ENCODE measurements at places on chromosomes 2 and 18.

- no peak for DNase-seq
These were observed 64.1 kb upstream of the ZNF532 start for GRCh38 chr18:58800582-58800981.

DNA sequence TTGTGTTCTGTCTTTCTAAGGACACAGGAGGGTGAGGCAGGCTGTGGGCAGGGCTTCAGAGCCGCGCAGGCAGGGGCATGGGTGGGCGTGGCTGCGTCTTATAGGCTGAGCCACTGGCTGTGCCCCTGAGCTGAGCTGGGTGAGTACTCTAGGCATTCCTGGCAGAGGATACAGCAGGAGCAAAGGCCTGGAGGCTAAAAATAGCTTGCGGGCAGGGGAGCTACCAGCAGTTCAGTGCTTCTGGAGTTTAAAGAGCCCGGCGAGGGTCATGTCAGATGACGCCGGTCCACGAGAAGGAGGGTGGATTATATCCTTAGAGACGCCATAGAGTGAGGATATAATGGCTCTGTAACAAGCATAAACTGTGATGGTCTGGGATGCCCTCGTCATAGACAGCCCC is 31.5 kb upstream of the PDIA6 start:
- no peak for DNase-seq

GRCh38 chr2:167462379-167462778 is 574.1 kb downstream of the XIRP2 start:
- DNase-seq = no peak

DNA sequence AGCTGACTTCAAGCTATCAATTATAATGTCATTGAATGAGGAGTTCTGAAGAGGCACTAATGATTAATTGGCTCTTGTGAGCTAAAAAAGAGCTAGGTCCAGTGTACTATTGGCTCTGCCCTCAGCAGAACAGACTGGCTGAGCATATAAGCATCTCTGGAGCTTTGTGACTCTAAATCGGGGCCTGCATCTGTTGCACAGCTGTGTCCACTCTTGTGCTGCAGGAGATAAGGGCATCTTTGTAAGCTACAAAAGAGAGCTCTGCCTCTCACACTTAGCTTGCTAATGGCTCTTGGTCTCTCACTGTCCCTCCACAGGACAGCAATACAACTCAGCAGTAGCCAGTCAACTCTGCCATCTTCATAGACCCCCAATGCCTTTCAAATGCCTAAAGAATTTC is 61.5 kb upstream of the L3MBTL4 start:
- no peak for DNase-seq

DNA sequence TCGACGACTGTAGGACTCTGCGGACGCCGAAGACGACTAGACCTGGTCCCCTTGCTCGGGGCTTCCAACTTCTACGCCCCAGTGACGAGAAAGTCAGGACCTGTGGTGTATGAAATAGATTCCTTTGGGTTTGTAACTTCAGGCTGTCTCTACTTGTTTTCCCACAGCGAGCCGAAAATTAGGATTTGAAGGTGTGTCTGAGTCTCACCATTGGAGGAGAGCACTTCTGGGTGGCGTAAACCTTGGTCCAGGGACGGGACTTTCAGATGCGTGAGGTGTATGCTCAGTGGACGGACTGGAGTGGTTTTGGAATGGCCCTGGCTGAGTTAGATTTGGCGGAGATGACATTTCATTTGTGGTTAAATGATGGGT is 1.3 kb downstream of the BIRC6 start:
- DNase-seq = peak; percentile 24

DNA sequence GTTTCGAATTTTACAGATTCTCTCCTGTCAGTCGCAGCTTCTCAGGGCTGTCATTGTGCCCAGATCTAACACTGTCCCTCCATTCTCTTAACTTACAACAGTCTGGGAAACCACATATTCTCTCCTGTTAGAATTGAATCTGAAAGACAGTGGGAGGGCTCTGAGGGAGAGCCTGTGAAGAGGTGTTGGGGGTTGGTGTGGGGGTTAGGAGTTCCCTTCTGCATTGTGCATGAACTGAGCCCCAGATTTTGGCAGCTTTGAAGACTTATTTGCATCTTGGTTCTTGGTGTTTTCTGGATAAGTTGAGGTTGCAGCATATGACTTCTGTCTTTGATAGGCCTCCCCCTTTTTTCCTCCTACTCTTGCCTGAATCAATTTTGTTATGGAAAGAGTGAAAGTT is 64.1 kb downstream of the TANC1 start:
- no peak for DNase-seq

DNA sequence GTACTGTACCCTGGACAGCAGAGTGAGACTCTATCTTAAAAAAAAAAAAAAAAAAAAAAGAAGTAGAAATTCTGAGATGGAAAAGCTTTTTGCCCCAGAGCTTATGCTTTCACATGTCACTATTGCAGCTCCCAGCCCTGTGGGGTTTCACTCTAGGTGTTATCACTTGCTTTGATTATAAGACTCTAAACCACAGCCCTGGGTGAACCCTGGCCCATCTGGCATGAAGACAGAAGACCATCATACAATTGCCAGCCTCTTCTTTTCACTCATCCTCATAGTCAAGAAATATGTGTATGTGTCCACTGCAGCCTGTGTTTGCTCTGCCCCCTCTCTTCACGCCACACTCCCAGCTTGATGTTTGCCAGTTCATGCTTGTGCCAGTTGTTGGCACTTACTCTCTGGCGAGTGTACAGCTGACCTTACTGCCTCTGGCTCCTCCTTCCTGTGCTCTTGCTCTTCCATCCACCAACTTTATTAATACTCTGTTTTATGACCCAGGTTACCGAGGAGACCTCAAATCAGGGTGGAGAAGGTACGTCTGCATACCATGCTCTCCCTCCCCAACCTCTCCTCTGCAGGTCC is 136.7 kb upstream of the NCK2 start:
- no peak for DNase-seq

- no peak for DNase-seq
These were observed 59.2 kb downstream of the SMAD2 start for GRCh38 chr18:47871288-47871687.

DNA sequence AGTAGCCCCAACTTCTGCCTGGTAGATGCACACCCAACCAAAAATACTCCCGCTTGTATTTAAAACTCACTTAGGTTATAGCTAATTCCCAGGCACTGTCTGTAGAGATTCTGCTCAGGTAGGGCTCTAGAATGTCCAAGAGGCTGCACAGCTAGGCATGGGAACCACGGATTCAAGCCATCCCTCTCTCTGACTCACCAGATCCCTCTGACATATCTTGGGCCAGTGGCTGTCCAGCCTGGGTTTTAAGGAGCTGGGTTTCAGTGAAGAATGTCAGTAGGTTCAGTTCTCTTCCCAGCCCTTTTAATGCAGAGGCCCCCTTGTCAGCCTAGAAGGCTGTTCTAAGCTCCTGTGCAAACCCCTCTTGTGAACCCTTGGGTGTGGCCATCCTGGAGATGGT is 15.9 kb upstream of the IL1R1 start:
- DNase-seq = no peak

DNA sequence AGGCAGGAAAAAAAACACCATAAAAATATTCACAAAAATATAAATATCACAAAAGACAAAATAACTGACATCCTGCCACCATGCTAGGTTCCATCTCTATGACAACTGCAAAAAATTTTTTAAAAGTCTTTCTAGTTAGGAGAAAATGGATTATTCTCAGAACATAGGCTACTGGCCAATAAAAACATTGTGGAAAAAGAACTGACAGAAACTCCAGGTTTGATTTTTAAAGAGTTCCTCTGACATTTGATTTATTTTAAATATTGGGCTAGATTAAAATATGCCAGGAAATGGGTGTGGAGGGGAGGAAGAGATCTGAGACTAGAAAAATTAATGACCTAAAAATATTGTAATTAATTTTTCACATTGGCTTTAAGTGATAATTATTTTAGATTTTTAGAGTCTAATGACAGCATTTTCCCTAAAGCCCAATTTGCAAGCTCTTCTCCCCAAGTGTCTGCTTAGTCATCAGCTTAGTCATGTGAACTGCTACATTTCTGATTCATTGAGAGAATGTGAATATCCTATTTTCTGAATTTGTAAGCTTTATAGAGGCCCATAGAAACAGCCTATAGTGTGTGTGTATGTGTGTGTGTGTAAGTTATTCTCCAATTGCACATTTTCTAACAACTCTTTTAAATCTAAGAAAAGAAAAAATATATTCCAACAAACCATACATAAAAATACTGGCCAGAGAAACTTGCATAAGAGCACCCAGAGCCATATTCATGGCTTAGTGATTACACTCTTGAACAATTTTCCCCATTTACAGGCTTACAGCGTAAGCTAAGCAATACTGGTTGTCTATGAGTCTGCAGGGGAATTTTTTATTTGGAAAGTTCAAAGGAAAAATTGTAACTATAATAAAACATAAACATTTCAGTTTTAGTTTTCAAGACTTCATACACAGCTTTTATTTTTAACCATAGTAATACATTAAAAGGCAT is 48.4 kb downstream of the TMEFF2 start:
- DNase-seq = no peak

DNA sequence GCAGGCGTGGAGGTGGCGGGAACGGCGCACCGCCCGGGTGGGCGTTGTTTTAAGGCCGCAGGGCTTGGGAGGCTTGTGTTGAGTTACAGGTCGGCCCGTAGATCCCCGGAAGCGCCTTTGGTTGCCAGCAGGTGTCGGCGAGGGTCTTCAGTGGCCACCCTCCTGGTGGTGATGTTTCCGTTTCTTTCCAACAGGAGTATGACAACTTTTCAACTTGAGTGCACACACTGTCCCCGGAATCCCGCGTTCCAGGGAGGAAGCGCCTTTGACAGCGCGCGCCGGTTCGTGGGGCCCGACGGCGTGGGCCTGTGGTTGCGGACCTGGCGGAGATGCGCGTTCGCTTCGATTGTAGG is 1.0 kb upstream of the HDAC4 start:
- no peak for DNase-seq

DNA sequence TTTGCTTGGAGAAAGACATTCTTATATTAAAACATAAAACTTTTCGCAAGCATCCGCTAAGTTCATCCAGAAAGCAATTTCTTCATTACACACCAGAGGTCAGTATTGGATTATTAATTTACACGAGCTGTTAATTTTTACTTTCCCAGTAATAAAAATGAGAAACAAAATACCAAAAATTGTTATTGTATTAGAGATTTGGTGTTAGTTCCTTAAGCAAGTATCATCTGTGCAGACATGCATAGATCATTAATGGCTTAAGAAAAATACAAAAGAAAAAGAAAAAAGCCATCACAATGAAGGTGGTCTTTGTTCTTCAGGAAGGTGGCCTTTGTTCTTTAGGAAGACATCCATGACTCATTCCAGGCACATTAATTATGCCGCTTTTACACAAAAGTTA is 53.6 kb upstream of the HNMT start:
- no peak for DNase-seq

DNA sequence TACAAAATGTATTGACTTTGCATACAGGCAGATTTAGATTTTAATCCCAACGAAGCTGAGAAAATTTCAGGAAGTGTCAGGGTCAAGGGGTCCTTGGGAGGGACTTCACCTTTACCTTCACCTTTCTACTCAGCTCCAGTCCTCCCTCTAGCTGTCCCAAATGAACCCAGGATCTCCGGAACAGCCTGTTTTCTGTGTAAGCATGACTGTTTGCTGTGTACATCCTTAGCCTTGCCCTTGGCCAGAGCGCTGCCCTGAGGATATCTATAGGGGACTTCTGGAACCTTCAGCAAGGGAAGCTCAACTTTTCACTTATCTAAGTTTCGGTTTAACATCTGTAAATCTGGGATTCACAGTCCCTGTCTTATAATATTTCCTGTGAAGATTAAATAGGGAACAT is 246.8 kb upstream of the ST6GAL2 start:
- DNase-seq = no peak

GRCh38 chr2:167681234-167682015 is 566.0 kb downstream of the STK39 start:
- DNase-seq = no peak

- DNase-seq = no peak
These were observed 18.2 kb downstream of the SLC8A1 start for GRCh38 chr2:40433736-40434135.

DNA sequence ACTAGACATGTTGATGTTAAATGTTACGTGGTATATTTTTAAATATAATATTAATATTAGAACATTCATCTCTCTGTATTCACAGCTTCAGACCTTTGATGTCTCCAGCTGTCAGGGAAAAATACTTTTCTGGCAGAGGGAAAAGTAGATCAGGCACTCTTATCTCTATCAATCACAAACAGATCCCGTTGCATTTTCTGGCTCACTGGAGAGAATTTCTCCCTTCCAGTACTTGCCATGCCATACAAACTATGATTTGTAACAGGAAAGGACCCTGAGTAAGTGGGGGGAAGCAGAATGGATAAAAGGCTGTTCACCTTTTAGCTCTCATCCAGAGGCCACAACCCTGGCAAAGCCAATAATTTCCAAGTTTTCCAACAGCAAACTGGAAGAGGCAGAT is 158.0 kb downstream of the TCF4 start:
- DNase-seq = no peak

DNA sequence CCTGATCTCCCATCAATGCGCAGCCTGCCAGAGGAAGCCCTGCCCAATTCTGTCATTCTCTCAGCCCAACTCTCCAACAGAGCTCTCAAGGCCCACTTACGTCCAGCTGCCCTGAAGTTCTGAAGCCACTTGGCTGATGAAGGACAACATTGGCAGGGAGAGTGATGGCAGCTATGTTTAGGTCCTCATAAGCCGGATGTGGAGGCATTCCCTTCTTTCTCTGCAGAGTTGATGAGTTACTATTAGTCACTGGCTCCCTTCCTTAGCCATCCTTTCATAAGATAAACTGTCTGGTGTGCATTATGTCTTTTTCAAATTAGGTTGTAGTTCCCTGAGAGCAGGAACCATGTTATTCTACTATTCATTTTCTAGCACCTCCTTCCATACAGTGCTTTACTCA is 22.5 kb upstream of the TACR1 start:
- no peak for DNase-seq

DNA sequence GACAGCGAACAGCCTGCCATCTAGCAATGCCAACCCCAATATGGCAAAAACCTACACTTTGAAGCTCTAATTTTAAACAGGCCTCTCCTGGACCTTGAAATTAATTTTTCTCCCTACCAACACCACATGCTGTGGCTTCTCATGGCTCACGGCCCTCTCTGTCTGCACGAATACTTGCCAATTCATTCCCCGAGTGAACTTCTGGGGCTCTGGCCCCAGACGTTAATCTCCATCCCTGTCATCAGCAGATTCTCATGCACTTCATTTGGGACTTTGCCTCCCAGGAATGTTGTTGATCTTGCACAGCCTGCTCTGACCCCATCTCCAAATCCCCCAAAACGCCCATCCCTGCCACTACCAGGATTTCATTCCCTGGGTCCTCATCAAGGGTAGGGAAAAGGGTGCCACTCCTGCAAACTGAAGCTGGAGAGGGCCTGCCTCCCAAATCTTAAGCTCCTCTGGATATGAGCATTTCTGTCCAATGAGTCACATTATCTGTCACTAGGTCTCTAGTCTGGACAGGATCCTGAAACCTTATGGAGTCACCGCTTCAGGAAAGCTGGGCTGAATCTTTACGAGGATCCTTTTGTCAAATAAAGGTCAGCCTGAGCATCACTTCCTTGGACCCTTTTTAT is 10.4 kb downstream of the FIGLA start:
- DNase-seq = no peak
